ENCODE measurements at places on chromosomes 2 and 18. TPM values are rescaled to one million over a fixed set of nuclear protein-coding genes. Genes with fewer than 3 reads are reported as not detected.
A peak's percentile ranks its signal among the peaks of the same experiment; 100 is the strongest.

TNS1 gene
- total RNA-seq: 30.4 TPM

SH2D6 gene
- 0.13 TPM for total RNA-seq

ZC3H8 gene
- total RNA-seq: 5.3 TPM

UPP2 gene
- total RNA-seq: not detected

ANKRD36C gene
- 39.6 TPM for total RNA-seq

ACTG2 gene
- total RNA-seq: not detected

UNC80 gene
- total RNA-seq: not detected

GRCh38 chr2:144511226-144511810 is 8.6 kb downstream of the ZEB2 start:
- no peak for DNase-seq

GRCh38 chr18:22952525-22952924 is 19.4 kb downstream of the RBBP8 start:
- DNase-seq: no peak

DNA sequence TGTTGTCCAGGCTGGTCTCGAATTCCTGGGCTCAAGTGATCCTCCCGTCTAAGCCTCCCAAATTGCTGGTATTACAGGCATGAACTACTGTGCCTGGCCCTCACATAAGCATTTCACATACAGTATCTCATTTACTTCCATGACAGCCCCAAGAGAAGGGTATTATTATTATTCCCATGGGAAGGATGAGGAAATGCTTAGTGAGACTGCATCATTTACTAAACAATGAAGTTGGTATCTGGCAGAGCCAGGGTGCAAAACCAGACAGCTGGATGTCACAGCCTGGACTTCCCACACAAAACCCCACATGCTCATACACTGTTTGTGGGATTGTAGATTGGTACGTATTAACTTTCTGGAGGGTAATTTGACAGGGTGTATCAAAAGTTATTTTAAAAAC is 29.9 kb downstream of the DAPL1 start:
- no peak for DNase-seq

DNA sequence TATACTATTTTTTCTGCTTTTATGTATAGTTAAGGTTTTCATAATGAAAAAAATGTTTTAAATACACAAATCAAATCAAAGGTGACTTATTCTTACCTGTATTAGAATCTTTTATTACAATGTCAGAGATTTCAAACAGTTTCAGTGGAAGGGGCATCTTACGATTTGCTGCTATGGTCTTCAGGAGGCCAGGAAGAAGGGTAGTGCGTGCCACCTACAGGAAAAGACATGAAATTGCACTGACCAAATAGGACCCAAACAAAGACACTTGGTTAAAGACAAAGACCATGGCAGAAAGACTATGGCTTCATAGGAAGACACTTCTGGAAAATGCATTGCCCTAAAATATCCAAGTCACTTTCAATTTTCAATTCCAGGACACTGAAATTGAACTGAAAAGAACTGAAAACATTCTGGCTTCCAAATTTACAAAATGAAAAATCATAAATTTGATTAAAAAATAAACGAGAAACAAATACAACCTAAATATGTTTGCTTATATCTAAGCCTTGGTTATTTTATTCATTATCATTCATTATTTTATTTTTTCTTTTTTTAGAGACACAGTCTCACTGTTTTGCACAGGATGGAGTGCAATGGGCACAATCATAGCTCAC is 42.1 kb downstream of the FARSB start:
- peak; percentile 1 for DNase-seq

DNA sequence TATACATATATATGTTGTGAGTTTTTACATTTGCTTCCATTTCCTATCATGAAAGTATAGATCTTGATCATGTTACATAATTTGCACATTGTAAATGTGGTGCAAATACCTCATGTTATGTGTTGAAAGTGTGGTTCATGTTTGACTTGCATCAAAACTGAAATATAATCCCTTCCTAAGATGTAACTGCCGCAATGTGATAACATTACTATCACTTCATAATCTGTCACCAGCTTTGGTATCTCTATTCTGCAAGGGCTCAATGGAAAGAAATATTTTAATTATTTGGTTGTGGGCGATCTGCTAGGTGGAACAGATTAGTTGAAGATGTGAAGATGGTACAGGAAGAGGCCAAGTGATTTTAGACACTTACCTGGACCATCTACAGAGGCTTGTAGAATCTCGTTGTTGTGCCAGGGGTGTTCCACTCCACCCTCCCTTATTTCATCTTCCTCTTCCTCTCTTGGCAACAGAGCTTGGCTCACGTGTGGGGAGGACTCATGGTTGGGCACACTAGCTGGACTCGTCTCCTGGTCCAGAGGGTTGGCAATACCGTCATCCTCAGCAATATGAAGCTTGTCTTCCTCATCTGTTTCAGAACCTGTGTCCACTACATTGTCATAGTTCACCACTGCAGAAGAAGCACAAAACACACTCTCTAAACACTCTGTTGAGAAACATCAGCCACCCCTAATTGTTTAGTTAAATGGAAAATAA is 90.4 kb downstream of the ZEB2 start:
- DNase-seq: no peak

- no peak for DNase-seq
These were observed 411.2 kb downstream of the RND3 start for GRCh38 chr2:150076281-150076680.

DNA sequence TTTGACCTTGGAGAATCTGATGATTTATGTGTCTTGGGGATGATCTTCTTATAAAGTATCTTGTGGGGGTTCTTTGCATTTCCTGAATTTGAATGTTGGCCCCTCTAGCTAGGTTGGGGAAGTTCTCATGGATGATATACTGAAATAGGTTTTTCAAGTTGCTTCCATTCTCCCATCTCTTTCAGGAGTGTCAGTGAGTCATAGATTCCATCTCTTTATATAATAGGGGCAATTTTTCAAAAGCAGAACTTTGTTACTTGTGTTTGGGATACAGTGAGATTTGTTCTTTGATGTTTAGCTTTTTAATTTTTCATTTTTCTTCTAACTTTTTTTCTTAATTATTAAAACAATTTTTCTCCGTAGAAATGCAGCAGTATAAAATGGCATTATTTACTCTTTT is 19.4 kb downstream of the TMEM87B start:
- no peak for DNase-seq

- DNase-seq: no peak
These were observed 708 bp upstream of the MALT1 start for GRCh38 chr18:58670404-58671110.

- no peak for DNase-seq
These were observed 106.9 kb downstream of the GFPT1 start for GRCh38 chr2:69279931-69280681.

- DNase-seq: no peak
These were observed 1333.1 kb downstream of the LRP1B start for GRCh38 chr2:140797718-140798117.

DNA sequence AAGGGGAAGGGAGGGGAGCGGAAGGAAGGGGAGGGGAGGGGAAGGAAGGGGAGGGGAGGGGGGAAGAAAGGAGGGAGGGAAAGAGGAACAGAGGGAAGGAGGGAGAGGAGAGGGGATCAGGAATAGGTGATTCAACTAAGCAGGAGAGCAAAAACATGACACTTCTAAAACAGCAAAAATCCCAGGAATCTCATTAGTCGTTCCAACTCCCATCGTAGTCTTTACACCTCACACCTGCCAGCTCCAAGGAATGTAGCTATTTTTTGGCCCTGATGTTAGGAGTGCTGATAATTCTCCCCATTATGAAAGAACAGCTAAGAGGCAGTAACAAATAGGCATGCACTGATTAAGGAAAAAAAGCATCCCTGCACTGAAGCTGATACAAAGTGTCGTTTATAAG is 709.9 kb upstream of the PKDCC start:
- DNase-seq: no peak

- no peak for DNase-seq
These were observed 54.0 kb downstream of the PELI1 start for GRCh38 chr2:64090264-64090663.

DNA sequence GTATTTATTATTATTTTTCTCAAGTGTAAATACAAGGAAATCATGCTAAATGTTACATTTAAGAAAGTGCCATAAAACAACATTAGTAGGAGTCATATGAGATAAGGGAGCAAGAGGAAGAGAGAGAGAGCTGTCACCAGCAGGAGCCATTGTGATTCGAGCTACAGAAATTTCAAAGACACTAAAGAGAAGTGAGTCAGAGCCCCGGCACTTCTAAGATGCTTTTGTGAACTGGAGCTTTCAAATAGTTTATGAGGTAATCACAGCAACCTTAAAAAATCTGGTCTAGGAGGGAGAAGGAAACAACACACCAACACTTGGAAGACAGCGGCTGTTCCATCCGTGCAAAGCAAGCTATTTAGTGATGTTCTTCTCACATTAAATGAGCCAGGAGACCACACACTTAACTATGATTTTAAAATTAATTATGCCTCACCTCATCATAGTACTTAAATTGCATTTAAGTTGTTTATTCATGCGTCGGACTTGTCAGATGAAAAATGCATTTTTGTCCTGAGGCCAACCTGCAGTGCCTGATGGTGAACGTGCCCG is 382.7 kb upstream of the SALL3 start:
- no peak for DNase-seq

DNA sequence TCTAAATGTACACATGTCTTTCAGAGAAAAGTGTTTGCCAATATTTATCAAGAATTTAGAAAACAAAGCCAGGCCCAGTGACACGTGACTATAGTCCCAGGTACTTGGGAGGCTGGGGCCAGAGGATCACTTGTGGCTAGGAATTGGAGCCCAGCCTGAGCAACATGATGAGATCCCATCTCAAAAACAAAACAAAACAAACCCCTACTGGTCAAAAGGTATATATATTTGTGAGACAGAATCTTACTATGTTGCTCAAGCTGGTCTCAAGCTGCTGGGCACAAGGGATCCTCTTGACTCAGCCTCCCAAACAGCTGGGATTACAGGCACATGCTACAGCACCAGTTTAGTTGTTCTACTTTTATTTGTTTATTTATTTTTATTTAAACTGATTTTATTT is 79.2 kb downstream of the ZDBF2 start:
- DNase-seq: no peak

DNA sequence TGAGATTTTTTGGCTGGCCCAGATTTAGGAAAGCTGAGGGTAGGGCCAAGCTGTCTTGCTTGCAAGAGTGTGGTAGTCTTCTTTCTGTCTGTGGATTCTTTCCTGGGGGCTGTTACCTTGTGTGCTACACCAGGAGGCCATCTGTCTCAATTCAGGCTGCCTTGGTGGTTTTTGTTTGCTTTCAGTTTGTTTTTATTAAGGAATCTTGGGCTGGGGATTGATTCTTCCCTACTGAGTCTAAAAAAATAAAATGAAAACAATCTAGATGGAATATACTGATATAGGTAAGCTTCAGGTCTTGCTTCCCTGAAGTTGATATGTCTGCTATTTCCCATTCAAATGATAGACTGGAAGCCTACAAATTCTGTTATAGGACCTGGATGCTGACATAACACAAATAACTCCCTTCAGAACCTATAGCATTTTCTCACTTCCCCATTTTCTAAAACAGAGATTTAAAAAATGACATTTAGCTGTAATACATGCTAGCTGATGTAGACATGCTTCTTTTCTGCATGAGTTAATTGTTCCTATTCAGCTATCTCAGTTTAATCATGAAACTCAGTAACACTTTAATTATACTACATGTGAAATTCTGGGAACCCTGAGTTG is 5.3 kb downstream of the LHCGR start:
- DNase-seq: no peak

DNA sequence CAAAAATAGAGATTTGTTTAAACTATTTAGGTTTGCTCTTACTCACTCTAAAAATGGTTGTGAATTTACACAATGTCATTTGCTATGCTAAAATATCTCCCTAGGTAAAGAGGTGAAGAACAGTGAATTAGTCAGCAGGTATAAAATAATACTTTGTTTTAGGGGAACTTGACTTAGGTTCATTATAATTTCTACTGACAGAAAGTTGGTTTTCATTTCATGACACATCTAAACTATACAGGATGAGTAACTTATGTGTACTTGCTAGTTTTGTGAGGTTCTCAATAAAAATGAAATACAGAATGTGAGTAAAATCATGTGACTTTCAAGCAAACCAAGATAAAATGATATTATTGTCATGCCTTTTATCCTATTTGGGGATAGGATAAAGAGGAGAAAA is 66.0 kb downstream of the DIS3L2 start:
- no peak for DNase-seq

DNA sequence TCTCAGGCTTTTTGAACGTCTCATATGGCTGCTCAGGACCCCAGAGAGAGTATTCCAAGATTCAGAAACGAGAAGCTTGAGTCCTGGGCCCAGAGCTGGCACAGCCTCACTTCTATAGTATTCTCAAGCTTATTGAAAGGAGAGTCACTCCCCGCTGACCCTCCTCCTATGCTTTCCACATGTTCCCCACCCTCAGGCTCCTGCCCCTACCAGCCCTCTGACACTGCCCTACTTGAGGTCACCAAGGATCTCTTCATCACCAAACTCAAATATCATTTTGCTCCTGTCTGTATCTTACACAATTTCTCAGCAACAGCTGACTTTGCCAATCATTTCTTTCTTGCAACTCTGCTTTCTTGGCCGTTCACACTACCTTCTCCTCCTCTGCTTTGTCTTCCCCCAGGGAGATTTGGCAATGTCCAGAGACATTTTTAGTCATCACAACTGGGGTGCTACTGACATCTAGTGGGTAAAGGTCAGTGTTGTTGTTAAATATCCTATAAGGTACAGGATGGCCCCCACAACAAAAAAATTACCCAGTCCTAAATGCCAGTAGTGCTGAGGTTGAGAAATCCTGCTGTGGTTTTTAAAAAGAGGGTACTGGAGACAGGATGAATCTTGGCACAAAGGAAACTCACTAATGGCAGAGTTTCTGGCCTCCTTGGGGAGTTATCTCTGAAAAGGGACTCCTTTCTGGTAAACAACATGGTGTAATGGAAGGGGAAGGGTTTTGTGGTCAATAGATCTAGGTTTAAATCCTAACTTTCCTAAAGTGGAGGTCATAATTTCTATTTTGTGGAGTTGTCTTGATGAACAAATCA is 26.9 kb upstream of the INSIG2 start:
- DNase-seq: no peak

GRCh38 chr2:60948926-60949579 is 67.7 kb downstream of the REL start:
- no peak for DNase-seq

DNA sequence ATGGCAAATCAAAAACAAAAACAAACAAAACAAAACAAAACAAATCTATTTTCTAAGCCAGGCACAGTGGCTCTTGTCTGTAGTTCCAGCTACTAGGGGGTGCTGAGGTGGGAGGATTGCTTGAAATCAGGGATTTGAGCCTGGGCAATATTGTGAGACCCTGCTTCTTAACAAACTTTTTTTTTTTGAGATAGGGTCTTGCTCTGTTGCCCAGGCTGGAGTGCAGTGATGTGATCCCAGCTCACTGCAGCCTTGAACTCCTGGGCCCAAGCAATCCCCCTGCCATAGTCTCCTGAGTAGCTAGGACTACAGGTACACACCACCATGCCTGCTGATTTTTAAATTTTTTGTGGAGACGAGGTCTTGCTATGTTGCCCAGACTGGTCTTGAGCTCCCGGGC is 6.2 kb downstream of the HPCAL1 start:
- DNase-seq: no peak

- no peak for DNase-seq
These were observed 41.4 kb upstream of the ALPP start for GRCh38 chr2:232336981-232337720.
